Lung (tissue), 17 donors: ENCODE measurements at places on chromosomes 1 and 21. TPM values are rescaled to one million over a fixed set of nuclear protein-coding genes. Genes with fewer than 3 reads are reported as not detected.

Gene NIBAN1
- 25.9 TPM for total RNA-seq

Gene AQP10
- total RNA-seq = 0.31 TPM

Gene FCAMR
- not detected for total RNA-seq

Gene UBE4B
- total RNA-seq = 37.0 TPM

Gene CYP4A11
- not detected for total RNA-seq

Gene SYF2
- total RNA-seq = 99.4 TPM

Gene ATAD3C
- total RNA-seq = 14.0 TPM

Gene HSD11B1
- total RNA-seq = 39.5 TPM

- DNase-seq = no peak
These were observed 15.8 kb upstream of the SLC25A44 start for GRCh38 chr1:156177919-156178654.

- no peak for DNase-seq
These were observed 30.1 kb downstream of the ATF3 start for GRCh38 chr1:212638492-212639151.

- no peak for DNase-seq
These were observed 10.2 kb downstream of the AGTRAP start for GRCh38 chr1:11746092-11746491.

GRCh38 chr1:61782771-61783170 lies 40.5 kb downstream of the PATJ start:
- DNase-seq = no peak

- no peak for DNase-seq
These were observed 1.2 kb upstream of the CCDC28B start for GRCh38 chr1:32199043-32199716.

DNA sequence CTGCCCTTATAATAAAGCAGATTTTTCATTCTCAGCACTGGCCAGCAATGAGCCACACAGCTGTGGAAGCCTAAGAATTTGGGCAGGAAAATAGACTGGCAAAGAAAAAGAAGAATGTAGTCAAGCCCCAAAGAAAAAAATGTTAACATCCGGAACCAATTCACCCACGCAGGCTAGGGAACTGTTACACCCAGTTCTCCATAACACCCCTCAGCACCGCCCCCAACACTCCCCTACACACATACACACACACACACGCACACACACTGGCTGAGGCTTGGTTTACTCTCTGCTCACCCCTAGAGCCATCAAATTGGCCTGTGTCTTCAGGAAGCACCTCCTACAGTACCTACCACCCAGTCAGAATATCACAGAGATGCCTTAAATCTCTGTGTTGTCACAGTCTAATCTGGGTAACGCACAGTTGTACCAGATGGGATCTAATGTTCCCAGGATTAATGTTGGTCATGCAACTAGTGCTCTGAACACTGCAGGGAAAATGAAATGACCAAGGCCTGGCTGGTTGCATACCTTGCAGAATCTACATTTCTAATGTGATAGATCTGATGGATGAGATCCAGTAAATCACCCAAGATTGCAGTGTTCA lies 14.5 kb downstream of the TBX15 start:
- no peak for DNase-seq

DNA sequence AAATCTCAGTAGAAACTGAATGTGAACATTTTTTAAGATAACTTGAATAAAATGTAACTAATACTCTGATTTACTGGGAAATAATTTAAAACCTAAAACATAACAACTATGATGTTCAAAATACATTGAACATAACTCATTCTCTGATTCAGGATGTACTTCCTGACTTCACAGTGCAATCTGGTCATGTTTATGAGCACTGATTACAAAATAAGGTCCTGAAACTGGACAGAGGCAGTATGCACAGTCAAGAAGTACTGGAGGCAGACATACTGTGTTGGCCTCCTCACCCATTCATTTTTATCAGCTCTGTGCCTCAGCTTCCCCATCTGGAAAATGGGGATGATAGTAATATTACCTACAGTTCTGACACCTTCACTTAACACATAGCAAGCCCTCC lies 651.3 kb downstream of the PTPRC start:
- no peak for DNase-seq

DNA sequence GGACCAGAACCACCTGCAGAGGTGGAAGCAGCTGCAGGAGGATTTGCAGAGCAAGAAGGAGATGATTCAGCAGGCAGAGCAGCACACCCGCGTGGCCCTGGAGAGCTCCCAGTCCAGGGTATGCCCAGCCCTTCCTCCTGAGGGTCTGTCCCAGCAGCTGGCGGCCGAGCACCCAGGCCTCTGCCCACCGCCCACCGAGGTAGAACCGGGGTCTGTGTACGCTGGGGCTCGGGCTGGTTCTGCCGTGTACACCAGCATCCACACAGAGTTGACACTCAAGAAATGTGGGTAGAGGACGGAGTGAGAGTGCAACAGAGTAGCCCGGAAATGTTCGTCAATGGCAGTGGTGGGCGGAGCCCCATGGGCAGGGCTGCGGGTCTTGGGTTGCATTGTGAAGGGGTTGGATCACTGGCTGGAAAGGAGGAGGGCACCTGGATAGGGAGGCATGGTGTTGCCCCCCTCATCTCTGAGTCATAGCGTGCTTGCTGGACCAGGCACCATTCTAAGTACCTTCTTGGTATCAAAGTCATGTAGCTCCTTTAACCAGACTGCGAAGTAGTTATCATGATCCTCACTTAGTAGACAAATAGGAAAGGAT lies 5.1 kb upstream of the SMIM1 start:
- no peak for DNase-seq

DNA sequence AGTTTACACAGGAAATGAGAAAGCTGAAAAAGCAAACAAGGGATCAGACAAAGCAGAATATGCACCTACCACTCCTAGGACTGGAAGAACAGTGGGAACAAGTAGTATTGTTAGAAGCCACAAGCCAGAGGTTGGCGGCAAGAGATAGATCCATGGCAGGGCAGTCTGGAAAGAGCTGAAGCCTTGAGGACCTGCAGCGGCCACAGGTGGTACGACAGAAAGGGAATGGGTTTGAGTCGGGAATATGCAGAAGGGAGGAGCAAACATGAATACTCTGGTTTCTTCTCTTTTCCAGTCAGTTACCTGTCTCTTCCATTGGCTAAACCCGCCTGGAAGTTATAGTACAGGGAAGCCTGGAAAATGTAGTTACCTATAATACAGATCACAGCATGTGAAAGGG lies 3.9 kb upstream of the PCNX2 start:
- DNase-seq = no peak

DNA sequence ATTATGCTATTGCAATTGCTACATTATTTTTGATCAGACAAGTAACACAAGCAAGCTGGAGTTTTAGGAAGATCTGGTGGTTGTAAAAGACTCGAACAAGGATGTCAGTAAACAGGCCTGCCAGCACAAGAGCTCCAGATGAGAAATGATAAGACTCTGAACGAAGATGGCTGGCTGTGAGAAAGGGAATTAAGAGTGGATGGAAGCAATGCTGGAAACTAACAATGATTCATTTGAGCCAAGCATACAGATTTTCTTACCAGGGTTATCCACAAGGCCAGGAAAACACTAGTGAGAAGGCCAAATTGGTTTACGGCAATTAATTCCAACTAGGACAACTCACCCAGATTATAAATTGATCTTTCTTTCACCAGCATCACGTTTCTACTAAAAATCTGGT lies 54.2 kb downstream of the NRIP1 start:
- no peak for DNase-seq

- peak; percentile 55 for DNase-seq
These were observed 694 bp downstream of the ZBTB7B start for GRCh38 chr1:155003227-155003765.

DNA sequence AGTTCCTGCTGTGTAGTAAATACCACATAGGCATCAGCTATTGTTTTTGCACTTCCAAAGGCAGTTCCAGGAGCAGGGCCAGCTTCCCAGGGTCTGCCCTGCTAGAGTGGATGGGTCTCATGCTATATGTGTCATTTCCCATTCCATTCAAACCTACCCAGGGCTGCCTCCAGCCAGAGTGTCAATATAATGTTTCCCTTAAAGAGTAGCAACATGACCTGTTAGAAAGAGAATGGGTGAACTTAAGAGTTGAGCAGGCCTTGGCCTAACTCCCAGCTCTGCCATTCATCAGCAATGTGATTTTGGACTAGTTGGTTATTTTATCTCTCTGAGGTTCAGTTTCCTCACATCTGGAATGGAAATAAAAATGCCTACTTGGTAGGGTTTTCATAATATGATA lies 44.9 kb downstream of the RAB3B start:
- no peak for DNase-seq
